ENCODE measurements at places on chromosomes 4 and X.

DNA sequence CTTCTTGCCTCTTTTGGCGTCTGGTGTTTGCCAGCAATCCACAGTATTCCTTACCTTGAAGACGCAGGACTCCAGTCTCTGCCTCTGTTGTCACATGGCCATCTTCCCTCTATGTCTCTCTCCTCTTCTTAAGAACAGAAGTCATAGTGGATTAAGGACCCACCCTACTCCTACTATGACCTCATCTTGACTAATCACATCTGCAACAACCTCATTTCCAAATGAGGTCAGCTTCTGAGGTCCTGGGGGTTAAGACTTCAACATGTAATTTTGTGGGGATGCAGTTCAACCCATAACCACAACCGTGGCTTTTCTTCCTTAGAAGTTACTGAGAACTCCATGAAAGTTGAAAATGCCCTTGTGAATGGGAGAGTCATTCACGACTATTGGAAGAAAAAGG lies 23.3 kb downstream of the TLR8 start:
- no peak for DNase-seq

DNA sequence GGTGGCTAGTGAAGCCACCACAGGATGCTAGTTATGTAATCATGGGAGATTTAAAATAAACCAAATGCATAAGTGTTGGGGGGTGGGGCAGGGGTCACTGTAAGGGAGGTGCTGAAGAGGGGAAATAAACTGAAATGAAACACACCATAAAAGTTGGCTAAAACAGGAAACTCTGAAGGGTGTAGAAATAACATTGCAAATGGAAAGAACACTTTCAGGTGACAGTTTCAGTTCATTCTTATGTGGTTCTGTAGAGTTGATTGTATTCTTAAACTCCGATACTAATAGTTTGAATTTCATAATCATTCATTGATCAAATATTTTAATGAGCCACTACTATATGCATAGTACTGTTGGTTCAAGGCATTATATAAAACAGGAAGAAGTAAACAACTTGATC lies 80.1 kb downstream of the HDAC8 start:
- no peak for DNase-seq

DNA sequence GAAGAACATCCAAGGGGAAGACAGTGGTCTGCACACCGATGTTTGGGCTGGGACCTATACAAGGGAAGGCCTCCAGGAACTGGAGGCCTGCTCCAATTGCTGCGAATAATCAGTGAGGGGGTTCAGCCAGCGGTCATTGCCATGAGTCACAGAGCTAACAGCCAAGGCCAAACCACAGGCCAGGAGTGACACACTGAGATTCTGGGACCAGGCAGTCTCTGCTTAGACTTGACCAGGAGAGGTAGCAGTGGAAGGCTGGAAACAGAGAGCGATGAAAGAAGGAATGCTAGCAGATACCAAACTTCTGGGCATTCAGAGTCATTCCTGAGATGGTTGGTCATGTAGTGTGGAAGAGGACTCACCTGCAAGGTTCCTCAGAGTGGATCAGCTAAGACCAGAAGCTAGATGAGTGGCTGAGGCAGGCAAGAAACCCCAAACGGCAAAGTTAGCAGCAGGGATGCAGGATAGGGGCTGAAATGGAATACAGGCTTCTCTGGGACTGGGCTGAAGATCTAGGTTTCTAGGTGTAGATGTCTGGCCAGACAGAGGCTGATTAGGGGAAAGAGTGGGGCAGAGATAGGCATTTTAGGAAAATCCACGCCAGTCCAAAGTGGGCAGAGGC lies 54.7 kb downstream of the CNGA2 start:
- no peak for DNase-seq

DNA sequence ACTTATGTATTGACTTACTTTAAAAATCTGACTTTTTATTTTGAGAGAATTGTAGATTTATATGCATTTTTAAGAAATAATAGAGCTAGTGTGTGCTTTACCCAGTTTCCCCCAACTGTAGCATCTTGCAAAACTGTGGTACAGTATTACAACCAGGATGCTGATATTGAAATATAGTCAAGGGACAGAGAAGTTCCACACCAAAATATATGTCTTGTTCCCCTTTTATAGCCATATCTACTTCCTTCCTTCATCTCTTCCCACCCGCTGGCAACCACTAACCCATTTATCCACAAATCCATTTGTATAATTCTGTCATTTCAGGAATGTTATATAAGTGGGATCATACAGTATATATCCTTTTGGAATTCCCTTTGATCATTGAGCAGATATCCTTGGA lies 16.8 kb downstream of the KDM6A start:
- no peak for DNase-seq

- no peak for DNase-seq
Observed at GRCh38 chrX:109463784-109464183, 18.1 kb downstream of the GUCY2F start.

DNA sequence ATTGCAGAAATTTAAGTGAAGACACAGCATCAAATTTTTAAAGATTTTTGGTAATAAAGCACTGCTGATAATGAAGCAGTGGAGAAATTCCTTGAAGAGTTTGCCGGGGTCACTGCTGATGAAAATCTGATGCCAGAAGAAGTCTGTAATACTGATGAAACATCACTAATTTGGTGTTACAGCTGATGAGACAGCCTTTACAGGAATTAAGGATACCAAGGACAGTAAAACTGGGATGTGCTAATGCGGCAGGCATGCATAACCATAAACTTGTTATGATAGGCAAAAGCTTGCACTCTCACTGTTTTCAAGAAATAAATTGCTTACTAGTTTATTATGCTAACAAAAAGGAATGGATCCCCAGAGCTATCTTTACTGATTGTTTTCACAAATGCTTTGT lies 52.9 kb upstream of the VEGFC start:
- DNase-seq, result no peak

DNA sequence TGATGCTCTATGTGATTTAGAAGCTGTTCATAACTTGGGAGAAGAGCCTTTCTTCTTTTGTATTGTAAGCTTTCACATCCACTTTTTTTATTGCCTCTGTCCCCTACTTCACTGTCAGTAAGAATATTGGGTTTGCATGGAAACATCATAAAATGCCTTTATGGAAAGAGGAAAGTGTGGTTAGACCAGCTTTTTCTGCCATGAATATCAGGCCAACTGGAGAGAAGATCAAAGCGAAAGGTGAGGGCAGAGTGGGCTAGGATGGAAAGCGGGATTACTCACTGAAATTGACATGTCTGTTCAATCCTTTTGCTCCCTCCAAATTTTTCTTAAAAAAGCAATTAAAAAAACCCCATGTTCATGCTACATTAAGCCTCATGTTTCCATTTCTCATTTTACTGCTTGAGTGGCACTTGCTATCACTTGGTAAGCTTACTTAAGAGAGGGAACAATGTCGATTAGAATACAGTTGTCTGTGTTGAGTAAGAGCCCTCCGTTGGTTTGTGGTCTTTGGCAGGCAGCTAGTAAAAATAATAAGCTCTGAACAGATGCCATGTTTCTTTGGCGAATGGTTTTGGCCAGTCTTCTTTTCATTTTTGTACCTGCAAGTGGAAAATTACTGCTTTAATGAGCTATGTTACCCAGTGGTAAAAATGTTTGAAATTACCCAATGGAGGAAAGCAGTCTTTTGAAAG lies 35.9 kb downstream of the SUPT20HL1 start:
- no peak for DNase-seq

DNA sequence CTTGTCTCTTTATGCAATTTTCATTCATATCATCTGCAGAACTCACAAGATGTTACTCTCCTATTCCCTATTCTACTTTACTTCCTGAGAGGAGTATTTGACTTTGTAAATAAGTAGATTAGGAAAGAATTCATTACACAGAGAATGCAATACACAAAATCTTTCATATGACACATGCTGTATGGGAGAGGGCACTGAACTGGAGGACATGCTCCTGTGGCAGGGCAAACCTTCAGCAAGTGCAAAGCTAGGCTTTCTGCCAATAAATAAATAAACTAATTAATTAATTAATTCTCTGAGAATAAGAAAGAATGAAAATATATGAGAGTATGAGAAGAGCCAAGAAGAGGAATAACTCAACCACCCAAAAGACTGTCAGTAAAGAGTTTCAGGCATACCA lies 33.9 kb downstream of the THAP9 start:
- DNase-seq, result no peak

DNA sequence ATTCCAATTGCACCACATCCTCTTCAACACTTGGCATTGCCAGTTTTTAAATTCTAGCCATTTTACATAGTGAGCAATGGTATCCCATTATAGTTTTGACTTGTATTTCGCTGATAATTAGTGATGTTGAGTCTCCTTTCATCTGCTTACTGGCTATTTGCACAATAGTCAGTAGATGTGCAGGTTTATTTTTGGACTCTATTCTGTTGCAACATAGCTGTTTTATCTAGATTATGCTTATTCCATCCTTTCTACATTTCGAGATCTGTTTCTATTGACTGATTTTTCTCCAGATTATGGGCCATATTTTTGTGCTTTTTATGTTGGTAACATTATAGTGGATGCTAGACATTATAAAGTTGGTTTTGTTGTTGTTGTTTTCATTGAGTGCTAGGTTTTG lies 106.1 kb downstream of the WWC2 start:
- no peak for DNase-seq

- no peak for DNase-seq
Observed at GRCh38 chr4:137495578-137495977, 36.7 kb downstream of the PCDH18 start.

- no peak for DNase-seq
Observed at GRCh38 chr4:142407596-142407995, 438.5 kb downstream of the INPP4B start.

- no peak for DNase-seq
Observed at GRCh38 chr4:40337523-40337922, 2.4 kb downstream of the CHRNA9 start.

DNA sequence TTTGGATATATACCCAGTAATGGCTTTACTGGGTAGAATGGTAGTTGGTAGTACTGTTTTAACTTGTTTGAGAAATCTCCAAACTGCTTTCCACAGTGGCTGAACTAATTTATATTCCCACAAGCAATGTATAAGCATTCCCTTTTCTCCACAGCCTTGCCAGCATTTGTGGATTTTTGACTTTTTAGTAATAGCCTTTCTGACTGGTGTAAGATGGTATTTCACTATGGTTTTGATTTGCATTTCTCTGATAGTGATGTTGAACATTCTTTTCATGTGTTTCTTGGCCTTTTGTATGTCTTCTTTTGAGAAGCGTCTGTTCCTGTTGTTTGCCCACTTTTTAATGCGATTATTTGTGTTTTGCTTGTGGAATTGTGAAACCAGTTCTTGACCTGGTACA lies 290.5 kb downstream of the BMPR1B start:
- DNase-seq, result no peak

GRCh38 chrX:31894152-31894551 lies 822.3 kb upstream of the FTHL17 start:
- DNase-seq, result no peak

GRCh38 chrX:110509755-110510532 lies 151.3 kb downstream of the RTL9 start:
- no peak for DNase-seq

DNA sequence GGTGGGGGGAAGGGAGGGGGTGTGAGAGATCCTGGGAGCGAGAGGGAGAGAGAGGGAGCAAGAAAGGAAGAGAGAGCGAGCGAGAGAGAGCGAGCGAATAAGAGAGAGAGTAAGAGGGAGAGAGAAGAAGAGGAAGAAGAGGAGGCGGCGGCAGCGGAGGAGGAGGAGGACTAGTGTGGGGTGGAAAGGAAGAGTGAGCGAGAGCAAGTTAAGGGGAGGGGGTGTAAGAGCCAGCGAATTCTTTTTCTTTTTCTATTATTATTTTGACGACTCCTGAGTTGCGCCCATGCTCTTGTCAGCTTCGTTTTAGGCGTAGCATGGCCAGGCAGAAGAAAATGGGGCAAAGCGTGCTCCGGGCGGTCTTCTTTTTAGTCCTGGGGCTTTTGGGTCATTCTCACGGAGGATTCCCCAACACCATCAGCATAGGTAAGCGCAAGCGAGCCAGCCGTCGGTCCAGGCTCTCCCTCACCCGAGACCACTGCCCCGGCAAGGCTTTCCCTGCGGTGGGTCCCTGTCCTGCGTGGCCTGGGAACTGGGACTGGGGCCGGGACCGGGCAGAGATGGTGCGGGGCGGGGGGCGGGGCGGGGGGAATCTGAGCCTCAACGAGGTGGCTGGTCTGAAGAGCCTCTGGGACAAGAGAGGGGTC lies at the start of gene GRIA3:
Gene GRIA3 (plus strand): TSS at position 60 of the 647 bp plus-strand sequence. CDS start 258 bp downstream, at position 318.
- no peak for DNase-seq

DNA sequence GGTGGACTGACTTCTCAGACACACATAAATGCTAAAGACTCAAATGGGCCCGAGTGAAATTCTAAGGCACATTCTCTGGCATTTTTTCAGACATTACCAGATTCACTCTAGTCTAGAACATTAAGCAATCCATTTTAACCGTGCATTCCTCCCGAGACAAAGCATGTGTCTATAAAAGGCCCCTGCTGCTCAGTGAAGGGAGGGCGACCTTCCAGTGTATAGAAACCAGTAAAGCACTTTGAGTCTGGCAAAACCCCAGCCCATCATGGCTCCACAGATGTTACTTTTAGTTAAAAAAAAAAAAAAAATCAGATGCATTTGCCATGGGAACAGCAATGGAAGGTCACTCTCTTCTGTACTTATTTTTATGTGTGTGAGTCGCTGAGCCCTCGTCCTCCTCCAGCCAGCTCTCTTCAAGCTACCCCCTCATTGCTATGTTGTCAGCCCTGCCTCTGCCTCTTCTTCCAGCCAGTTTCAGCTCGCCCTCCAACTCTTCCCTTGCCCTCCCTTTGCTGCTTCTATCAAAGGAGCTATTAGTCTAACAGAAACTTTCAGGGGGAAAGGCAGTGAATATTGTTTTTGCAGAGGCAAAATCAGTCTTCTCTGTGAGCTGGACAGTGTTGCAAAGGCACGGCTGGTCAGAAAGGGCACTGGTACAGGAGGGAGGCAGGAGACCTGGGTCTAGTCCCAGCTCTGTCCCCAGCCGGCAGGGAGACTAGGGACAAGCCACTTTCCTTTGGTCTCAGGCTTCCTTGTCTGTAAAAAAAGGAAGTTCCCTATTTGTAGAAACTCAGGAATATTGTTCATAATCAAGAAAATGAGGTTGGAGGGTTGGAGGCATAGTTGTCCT lies 644.2 kb downstream of the ZNF674 start:
- DNase-seq, result no peak

DNA sequence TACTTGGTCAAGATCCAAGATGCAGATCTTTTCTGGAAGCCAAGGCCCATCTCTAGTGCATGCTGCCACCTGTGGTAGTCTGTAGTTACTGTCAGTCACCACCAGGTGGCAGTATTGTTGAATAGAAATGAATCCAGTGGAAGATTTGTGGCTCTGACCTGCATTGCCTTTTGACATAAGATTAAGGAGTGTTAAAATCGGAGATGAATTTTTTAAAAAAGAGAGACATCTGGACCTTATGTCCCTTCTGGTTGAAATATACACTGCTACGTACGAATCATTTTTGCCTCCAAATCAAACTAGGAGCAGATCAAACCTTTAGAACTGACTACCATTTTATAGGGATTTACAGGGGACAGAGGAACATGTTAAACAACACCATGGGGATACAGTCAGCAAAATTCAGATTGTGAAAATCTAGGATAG lies 46.9 kb upstream of the RHOH start:
- DNase-seq, result peak; percentile 84

GRCh38 chr4:171954650-171955049 lies 141.4 kb downstream of the GALNTL6 start:
- DNase-seq, result no peak

All from CD4-positive, alpha-beta T cell treated with Interleukin-6 at 100 ng/mL for 8 hours (primary cell).